AML-193 (cell line): ENCODE measurements at places on chromosomes 12 and 14.

- DNase-seq, result no peak
Measured at GRCh38 chr12:62834971-62835547, 99.9 kb downstream of the PPM1H start.

DNA sequence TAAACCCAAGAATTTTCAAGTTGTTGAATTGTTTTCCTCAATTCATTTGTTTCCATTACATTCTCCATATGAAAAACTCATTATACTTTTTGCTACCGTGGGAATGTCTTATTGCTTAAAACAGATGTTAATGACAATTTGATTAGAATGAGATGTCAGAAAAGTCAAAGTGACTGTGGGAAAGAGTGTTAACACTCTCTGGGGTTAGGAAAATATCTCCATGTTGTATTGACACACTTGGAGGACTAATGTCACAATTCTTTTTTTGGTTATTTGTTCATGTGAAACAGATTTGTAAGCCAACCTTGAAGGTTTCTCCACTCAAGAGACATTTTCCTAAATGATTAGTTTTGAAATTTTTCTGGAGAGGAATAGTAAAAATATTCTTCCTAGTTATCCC, 47.2 kb upstream of the CMAS start:
- no peak for DNase-seq

GRCh38 chr12:75822416-75822815, 209.2 kb downstream of the PHLDA1 start:
- no peak for DNase-seq

DNA sequence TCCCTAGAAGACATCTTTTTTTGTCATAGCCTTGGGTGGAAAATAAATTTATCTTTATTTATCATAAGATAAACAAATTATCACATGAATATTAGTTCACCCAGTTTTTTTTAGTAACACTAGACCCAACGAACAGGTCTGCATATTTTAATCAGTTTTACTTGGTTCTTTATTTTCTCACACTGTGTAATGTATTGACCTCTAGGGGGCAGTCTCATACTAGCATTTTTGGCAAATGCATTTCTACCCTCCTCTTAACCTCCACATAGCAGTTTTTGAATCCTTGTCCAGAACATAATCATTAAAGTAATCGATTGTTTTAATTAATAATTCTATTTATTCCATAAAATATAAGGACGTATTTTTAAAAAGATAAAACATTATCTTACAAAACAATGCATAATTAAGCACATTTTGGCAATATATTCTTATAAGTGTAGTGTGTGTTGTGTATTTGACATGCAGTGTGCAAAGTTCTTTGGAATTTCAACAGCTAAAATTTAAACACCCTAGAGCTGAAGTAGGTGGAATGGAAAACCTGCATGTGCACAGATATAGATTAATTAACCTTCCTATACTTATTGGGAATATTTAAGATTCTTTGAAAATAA, 31.6 kb upstream of the PTPRQ start:
- peak; percentile 65 for DNase-seq

GRCh38 chr12:15497671-15498292, 175.5 kb downstream of the PTPRO start:
- no peak for DNase-seq

DNA sequence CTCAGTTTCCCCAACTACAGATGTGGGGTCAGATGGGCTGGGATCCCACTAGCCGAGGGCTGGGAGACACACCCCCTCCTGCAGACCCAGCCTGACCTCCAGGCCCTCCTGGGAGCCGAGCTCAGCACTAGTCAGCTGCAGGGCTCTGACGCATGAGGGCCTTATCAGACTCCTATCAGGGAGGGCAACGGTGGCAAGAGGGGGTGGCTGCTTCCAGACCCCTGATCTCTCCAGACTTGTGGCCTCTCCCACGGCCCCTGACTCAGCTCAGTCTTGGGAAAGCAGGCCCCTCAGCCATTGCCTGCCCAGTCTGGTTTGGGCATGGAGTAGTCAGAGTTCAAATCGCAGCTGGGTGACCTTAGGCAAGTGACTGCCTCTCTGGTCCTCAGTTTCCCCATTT, 2.5 kb downstream of the RASAL1 start:
- DNase-seq, result no peak

- no peak for DNase-seq
Measured at GRCh38 chr12:48389409-48389808, 38.7 kb upstream of the ZNF641 start.

GRCh38 chr12:14803830-14804160, 325 bp downstream of the C12orf60 start:
- no peak for DNase-seq

GRCh38 chr14:57575482-57575881, 81.8 kb upstream of the CCDC198 start:
- no peak for DNase-seq

GRCh38 chr14:70648346-70648745, 6.6 kb downstream of the TTC9 start:
- no peak for DNase-seq

GRCh38 chr14:59358102-59358501, 107.1 kb downstream of the GPR135 start:
- DNase-seq, result peak; percentile 93

DNA sequence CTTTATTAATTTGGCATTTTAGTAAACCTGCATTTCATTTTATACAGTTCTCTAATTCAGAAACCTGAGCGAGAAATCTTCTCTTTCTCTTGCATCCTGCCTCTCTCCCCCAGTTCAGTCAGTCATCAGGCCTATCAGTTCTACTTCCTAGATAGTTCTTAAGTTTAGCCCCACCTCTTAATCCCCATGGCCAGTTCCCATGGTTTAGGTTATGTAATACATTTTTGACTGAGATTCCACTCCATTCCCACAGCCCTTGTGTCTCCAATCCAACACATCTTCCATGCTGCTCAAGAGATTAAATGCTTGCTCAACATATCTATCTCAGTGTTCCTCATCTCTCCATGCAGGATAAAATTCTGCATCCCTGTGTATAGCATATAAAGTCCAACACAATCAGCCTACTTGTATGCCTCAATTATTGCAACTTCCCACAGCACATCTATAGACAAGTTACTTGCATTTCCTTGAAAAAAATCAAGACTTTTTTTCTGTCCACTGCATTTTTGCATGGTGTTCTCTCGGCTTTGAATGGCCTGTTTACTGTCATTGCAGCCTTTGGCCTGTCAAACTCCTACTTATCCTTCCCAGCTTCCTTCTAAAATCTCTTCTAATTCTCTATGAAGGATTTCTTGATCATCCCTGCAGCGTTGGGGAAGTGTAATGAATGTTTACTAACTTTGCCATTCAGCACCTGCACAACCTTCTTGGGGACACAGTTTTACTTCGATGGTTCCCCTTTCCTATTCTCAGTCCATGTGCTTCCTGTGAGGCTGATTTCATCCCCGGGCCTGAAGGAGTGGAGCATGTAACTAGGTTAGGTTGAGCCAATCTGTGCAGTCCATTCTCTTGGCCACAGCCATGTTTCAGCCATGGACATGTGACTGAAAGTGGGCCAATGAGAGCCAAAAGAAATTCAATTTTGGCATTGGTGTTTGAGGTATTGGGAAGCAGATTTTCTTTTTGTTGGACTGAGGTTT, 80.8 kb downstream of the DACT1 start:
- DNase-seq, result no peak

GRCh38 chr12:96164951-96165811, 29.0 kb upstream of the ELK3 start:
- no peak for DNase-seq

- DNase-seq, result no peak
Measured at GRCh38 chr14:95045836-95046430, 111.4 kb downstream of the DICER1 start.

DNA sequence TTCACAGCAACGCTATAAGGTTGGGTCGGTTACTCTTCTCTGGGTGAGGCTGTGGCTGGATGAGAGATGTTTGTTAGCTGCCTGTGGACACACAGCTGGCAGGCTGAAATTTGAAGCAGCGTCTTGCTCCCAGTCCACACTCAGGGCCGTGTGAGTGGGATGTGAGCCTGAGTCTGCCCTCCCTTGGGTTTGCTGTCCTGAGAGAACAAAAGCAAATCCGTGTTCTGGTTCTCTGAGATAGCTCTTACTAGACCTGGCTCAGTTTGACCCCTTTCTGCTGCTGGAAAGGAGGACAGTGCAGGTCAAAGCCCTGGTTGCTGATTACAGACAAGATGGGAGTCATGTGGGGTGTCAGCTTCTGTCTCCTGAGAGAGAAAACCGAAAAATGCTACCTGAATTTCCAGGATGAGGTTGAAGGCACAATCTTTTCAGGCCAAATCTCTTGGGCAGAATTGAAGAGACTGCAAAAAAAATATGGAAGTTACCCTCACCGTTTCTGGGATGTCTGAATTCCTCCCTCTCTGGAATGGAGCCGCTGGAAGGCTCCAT, 270.8 kb downstream of the ZFP36L1 start:
- no peak for DNase-seq

GRCh38 chr12:109726511-109727038, 12.9 kb downstream of the FAM222A start:
- no peak for DNase-seq

- DNase-seq, result no peak
Measured at GRCh38 chr14:100140452-100141078, 18.9 kb downstream of the DEGS2 start.

DNA sequence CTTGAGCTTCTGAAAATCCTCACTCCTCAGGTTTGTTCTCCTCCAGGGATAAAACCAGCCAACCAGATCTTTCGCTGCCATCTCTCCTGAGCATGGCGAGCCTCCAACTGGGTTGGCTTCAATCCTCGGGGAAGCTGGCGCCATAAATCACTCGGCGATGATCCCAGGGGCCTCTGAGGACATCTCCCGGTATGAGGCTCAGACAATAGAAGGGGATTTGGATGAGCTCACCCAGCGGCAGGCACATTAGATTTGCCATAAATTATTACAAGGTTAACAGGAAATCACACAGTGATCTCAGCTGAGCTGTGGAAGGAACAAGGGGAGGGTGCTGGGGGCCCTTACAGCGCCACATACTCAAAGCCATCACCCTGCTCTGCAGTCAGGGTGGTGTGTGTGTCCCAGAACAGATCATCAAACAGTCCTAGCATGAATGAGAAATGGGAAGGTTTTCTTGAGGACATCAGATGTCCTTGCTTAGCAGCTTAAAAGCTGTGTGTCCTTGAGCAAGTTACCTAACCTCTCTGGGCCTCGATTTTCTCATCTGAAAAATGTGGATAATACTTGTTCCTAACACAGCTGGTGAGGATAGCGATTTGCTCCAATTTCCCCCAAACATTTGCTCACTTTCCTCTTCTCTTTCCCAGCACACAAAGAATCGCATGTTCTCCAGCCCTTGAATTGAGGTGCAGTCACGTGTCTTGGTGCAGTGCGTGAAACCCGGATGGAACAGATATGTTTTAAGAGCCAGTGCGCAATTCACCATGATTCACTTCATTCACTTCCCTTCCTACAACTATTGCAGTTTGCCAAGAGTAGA, 142.8 kb downstream of the SCARB1 start:
- DNase-seq, result no peak

DNA sequence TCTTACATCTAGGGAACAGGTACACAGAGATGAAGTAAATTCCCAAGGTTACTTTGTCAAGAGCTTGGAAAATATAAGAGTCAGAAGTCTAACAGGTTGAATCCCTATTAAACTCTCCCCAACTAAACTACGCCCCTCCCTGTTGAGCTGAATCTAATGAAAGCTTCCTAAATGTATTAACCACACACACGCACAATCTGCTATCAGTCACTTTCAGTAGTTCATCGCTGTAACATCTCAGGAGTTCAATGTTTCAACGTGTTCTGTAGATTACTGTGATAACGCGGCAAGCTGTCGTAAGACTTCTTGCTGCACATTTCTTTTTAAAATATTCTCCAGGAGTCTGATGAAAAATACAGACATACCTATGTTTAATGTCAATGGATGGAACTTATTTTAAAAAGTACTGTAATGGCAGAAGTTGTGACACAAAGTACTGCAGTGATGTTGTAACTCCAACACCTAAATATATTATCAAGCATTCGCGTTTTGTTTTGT, 612 bp upstream of the SLC25A3 start:
- DNase-seq, result peak; percentile 41

DNA sequence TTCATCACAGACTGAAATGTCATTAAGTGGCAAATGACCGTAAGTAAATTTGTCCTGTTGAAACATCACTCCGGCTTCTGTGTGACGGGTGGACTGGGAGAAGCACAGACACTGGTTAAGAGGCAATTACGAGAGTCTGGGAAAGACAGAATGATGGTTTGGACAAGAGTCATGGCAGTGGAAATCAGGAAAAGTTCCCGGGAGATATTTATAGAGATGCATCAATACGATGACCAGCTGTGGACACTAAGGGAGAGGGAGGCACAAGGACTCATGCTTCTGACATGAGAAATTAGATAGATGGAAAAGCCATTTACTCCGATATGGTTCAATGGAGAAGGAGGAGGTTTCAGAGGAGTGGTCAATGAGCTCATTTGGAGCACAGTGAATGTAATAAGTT, 27.3 kb downstream of the CKAP4 start:
- no peak for DNase-seq

- no peak for DNase-seq
Measured at GRCh38 chr14:47039336-47039735, 387.8 kb upstream of the RPL10L start.

GRCh38 chr12:108691998-108692808, 39.1 kb downstream of the CORO1C start:
- DNase-seq, result peak; percentile 26

DNA sequence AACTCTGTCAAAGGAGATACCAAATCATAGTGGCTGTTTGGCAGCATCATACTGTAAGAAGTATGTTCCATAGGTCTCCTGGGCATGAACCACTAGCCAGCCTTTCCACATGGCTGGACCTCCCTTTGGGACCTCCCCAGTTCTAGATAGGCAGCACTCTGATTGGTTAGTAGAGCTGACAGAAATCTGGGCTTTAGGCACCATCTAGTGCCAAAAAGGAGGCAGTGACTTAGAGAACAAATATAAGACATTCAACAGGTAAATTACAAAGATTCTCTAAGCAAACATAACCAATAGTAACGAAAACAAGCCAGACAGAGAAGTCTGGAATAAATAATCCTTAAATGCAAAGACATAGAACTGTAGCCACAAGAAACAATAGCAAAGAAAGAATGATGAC, 148.0 kb upstream of the PDE3A start:
- DNase-seq, result no peak

GRCh38 chr12:28059668-28060067, 87.1 kb upstream of the PTHLH start:
- DNase-seq, result no peak

DNA sequence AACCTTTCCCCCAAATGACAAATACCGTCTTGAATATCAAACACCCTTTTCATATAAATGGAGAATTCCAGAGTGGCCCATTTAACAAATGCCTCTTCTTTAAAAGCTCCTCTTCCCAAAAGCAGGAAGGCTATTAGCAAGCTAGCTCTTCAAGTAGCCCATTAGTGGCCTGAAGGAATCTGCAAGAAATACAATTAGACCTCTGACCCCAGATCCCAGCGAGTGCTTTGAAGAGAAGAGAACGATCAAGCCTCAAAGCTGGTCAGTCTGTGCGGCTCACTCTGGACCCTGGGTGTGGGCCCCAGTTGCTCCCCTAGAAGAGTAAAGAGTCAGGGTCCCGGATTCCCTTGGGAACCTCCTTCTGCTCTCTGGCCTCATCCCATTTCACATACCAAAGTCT, 325.6 kb downstream of the NUAK1 start:
- no peak for DNase-seq

GRCh38 chr12:131454418-131455217, 256.3 kb upstream of the SFSWAP start:
- peak; percentile 42 for DNase-seq

GRCh38 chr14:62682208-62682607, 363.1 kb downstream of the KCNH5 start:
- DNase-seq, result no peak
